ENCODE measurements at places on chromosomes 16 and 17. TPM values are rescaled to one million over a fixed set of nuclear protein-coding genes. Genes with fewer than 3 reads are reported as not detected.
A peak's percentile ranks its signal among the peaks of the same experiment; 100 is the strongest.

DNA sequence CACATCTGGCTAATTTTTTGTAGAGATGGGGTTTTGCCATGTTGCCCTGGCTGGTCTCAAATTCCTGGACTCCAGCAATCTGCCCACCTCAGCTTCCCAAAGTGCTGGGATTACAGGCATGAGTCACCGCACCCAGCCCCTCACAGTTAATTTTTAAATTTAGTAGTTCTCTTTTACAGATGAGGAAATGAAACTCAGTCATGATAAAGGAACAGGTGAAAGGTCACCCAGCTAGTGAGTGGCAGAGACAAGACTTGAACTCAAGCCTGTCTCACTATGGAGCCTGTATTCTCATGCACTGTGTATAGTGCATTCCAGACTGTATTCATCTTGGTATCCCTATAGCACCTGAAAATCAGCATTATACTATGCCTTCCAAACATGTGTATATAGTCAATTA, 77.1 kb upstream of the WSB1 start:
- peaks cover 29% of the 10 kb centered on the region for H3K4me1 ChIP-seq
- H3K4me3 ChIP-seq: no peak overlapping the region
- DNase-seq: no peak

DNA sequence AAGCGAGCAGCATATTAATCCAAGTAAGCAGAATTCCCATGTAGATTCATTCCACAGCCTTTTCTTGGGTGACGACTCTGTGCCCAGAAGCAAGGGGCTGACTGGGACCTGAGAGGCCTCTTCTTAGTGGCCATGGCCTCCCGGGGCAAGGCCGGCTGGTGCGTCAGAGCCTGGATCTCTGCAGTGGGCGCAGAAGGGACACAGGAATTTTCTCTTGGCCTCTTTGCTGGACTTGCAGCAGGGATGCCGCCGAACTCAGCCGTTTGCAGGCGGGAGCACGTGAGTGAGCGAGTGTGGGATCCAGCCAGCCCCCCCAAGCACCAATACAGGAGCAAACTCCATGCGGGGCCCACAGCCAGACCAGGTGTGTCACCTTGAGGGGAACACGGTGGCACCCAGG, 151.8 kb downstream of the RPTOR start:
- no peak for DNase-seq
- H3K27me3 ChIP-seq: no peaks in the 10 kb centered on the region
- peaks cover 22% of the 10 kb centered on the region for H3K36me3 ChIP-seq
- H3K4me3 ChIP-seq: no peak overlapping the region
- H3K4me1 ChIP-seq: peaks cover 34% of the 10 kb centered on the region

GRCh38 chr17:50558091-50558490, 2.4 kb upstream of the CACNA1G start:
- peaks cover 18% of the 10 kb centered on the region for H3K4me1 ChIP-seq
- no peak overlapping the region for H3K27ac ChIP-seq
- H3K27me3 ChIP-seq: peaks cover 43% of the 10 kb centered on the region
- no peak overlapping the region for H3K4me3 ChIP-seq
- H3K36me3 ChIP-seq: no peaks in the 10 kb centered on the region
- DNase-seq: no peak

GRCh38 chr17:58783380-58783779, 27.7 kb downstream of the PPM1E start:
- no peak for DNase-seq
- no peak overlapping the region for H3K27ac ChIP-seq
- no peak overlapping the region for H3K4me3 ChIP-seq
- H3K27me3 ChIP-seq: peaks cover 8% of the 10 kb centered on the region

DNA sequence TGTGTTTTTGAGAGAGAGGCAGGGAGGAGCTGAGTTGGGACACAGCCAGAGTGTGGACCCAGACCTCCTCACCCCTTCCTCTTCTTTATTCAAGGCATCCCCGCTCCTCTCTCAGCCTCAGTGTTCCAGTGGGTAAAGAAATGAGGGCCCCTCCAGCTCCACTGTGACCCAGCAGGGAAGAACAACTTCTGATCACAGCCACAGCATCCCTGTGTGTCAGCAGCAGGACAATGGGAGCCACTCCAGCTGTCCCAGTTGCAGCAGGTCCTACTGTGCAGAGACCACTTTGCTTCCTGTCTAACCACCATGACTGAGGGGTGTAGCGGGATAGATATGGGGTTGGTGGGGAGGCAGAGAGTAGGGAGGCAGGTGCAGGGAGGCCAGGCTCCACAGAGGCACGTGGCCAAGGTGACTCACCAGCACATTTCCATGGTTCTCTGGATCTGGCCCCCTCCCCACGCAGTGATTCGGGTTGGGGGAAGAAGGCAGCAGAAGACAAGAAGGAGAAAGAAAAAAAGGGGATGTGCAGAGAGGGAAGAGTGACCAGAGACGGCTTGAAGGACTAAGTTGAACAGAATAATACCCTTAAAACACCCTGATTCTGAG, 24.5 kb downstream of the PIK3R5 start:
- peaks cover 47% of the 10 kb centered on the region for H3K36me3 ChIP-seq
- peak overlapping the region; percentile 92 for H3K27ac ChIP-seq
- peaks cover 65% of the 10 kb centered on the region for H3K4me1 ChIP-seq

- DNase-seq: no peak
- no peaks in the 10 kb centered on the region for H3K4me1 ChIP-seq
- peaks cover 11% of the 10 kb centered on the region for H3K36me3 ChIP-seq
- H3K27me3 ChIP-seq: no peaks in the 10 kb centered on the region
- H3K27ac ChIP-seq: no peak overlapping the region
- H3K4me3 ChIP-seq: no peak overlapping the region
Measured at GRCh38 chr17:32426894-32427293, 17.4 kb upstream of the PSMD11 start.

DNA sequence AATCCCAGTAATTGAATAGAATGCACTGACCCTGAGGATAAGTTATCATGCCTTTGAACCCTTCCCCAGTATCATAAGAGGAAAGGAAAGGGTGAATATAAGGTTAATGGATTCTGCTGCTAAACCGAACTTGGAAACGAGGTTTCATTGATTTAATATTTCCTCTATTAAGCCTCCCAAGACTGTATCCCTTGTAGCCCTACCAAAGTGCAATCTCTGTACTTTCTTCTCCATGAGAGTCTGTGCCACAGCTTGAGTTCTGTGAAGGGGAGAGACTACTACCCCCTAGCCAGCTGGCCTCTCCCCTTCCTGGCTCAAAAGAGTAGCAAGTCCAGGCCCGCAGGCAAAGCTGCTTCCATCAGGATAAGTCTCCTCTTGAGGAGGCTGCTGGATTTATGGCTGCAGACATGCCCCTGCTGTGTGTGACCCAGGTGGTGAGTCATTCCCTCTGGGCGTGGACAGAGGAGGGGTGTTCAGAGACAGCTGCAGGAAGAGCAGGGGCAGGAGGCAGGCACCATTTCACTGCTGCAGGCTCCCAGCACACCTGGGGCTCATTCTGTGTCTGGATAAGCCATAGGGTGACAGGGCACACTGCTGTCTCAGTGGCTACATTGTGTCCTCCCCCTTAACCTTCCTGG, 58.4 kb downstream of the TOM1L2 start:
- H3K4me1 ChIP-seq: peaks cover 10% of the 10 kb centered on the region
- no peaks in the 10 kb centered on the region for H3K27me3 ChIP-seq
- H3K36me3 ChIP-seq: no peaks in the 10 kb centered on the region
- no peak overlapping the region for H3K4me3 ChIP-seq
- H3K27ac ChIP-seq: no peak overlapping the region

The OSGIN1 gene
- 0.93 TPM for total RNA-seq

The HOXB4 gene
- 7.8 TPM for total RNA-seq

The SEPTIN12 gene
- total RNA-seq: not detected

The CCL1 gene
- 0.73 TPM for total RNA-seq

Data from activated CD8-positive, alpha-beta memory T cell treated with anti-CD3 and anti-CD28 coated beads, Interleukin-2, amount 10 ng/mL, durations not matched to agents 7 days and 5 days (primary cell).